ENCODE measurements at places on chromosomes 12 and 14.

GRCh38 chr12:89019439-89020120 lies 332.7 kb downstream of the DUSP6 start:
- peak; percentile 93 for DNase-seq

DNA sequence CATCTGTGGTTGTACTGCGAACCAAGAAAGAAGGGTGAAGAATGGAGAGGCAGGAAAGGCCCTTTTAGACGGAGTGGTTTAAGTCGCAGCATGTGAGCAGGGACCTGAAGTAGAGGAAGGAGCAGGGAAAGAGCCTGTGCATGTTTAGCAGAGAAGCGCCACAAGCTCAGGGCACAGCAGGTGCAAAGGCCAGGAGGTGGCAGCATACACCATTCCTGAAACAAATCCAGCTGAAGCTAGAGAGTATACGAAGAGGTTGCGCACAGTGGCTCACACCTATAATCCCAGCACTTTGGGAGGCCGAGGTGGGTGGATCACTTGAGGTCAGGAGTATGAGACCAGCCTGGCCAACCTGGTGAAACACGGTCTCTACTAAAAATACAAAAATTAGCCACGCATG lies 49.9 kb downstream of the HELB start:
- DNase-seq: peak; percentile 60

DNA sequence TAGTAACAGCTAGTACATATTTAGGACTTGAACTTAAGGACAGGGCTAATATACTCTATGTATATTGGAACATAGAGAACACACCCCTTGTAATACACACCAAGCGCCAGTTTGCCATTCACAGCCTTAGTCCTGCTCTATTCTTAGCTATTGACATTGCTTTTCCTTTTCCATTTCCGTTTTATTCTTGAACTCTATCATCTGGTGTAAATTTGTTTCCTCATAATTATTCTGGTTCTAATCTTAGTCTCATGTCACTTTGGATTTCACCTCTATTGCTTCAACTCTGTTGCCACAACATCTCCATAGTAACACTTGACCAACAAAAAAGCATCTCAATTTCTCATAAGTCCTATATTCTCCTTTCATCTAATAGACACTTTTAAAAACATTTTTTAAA lies 225.7 kb downstream of the PHLDA1 start:
- DNase-seq: no peak

- no peak for DNase-seq
These were observed 28.9 kb downstream of the SLC15A4 start for GRCh38 chr12:128794661-128795529.

GRCh38 chr12:132323171-132324010 lies 6.0 kb downstream of the GALNT9 start:
- no peak for DNase-seq

GRCh38 chr12:100926669-100927248 lies 132.2 kb downstream of the ANO4 start:
- peak; percentile 64 for DNase-seq

DNA sequence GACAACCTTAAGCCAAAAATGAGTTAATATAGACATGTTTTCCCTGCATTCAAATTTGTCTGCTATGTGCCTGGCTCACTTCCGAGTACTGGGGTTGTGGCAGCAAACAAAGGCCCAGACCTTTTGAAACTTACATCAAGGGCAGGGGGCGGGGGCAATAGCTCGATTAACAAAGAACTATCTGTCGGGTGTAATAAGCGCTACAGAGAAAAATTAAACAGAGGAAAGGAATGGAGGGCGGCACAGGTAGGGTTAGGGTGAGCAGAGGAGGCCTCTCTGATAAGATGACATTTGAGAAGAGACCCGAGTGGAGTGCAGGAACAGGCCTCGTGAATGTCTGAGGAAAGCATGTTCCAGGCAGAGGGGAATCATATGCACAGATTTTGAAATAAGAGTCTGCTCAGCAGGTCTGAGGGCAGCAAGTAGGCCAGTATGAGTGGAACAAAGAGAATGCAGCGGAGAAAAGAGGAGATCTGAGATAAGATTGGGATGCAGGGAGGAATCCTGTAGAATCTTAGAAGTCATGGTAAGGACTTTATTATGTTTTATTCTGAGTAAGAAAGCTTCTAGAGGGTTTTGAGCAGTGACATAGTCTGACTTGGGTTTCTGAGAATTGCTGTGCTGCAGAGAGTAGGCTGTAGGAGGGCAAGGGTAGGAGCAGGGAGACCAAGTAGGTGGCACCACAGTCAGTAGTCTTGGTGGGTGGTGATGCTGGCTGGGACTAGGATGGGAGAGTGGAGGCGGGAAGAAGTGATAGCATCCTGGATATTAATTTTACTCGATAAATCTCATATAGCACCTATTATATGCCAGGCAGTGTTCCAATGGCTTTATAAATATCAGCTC lies 52.6 kb downstream of the BICDL1 start:
- DNase-seq: no peak

DNA sequence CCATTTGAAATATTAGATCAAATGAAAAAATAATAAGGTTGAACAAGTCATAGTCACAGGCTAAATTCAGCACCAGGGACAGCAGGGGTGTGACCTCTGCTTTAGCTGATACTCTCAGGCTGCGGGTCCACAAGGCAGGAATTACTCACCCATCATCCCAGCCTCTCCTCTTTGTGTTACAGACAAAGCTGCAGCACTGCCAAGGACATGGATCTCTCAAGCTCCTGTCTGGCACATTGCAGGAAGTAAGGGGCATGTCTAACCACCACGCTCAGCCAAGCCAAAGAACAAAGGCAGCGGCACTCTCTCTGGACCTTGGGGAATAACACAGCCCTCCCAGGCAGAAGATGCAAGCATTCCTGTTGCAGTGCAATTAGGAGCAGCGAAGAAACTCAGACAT lies 783.8 kb downstream of the VRK1 start:
- DNase-seq: no peak
